Neural progenitor cell (in vitro differentiated cells): ENCODE measurements at places on chromosomes 12 and 14.

DNA sequence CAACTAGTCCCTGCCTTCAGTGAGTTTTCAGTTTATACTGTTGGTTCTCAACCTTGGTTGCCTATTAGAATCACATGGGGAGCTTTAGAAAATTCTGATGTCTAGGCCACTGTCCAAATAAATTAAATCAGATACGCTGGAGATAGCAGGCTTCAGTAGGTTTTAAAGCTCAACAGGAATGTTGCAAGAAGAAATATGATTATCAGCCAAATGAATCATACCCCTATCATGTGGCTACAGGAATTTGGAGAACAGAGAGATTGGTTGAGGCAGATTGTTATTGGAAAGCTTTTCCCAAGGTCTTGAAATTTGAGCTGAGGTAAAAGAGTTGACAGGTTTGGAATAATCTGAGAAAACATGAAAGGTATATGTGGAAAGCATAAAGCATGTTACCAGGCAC lies 125.3 kb downstream of the WIF1 start:
- no peak for DNase-seq

DNA sequence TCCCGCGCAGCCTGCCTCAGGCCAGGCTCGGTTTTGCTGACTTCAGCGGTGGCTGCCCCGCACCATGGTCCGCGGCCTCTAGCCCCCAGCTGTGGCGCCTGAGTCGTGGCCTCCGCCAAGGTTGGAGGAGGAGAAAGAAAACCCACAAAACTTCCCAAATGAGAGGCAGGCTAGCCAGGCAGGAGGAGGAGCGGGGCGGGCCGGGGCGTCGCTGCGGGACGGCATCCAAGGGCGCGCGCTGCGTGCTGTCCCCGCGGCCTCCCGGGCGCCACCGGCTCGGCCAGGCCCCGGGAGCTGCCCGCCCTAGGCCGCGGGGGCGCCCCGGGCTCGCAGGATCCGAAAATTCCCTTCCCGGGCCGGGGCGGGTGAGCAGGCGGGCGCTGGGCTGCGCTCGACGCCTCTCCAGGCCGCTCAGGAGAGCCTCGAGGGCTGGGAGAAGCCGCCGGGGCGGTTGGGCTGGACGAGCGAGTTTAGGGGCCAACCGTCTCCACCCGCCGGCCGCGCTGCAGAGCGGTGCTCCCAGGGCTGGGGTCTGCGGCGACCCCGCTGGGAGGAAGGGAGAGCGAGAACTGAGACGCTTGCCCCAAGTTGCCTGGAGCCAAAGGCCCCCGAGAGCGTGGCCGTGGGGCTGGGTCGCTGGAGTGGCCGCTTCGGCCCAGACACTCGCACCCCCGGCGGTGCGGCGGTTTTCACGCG lies at the start of gene EFS:
Gene EFS (minus strand): TSS at position 137 of the 696 bp plus-strand sequence. CDS start 147 bp downstream, outside the sequence.
- DNase-seq: peak; percentile 68

GRCh38 chr12:81274637-81275529 lies 197.0 kb downstream of the ACSS3 start:
- no peak for DNase-seq

GRCh38 chr12:126667339-126667738 lies 1599.6 kb upstream of the TMEM132C start:
- DNase-seq: no peak

GRCh38 chr12:118959985-118960560 lies 21.3 kb upstream of the SRRM4 start:
- no peak for DNase-seq

DNA sequence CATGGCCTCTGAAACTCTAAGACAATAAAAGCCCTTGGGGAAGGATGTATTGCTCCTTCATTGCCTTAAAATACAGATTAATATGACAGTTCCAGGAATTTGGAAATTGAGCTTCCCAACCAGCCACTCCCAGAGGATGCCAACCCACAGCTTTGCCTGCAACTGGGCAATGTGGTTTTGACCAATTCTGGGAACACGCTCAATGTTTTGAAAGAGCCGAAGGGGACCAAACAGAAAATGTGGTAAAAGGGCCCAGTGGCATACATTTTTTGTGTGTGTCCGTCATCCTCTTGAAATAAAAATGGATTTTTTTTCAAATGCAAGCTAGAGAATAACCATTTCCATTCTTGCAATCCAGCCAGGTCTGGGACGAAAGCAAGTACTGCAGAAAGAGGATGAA lies 88.3 kb upstream of the PLEKHG7 start:
- DNase-seq: no peak

DNA sequence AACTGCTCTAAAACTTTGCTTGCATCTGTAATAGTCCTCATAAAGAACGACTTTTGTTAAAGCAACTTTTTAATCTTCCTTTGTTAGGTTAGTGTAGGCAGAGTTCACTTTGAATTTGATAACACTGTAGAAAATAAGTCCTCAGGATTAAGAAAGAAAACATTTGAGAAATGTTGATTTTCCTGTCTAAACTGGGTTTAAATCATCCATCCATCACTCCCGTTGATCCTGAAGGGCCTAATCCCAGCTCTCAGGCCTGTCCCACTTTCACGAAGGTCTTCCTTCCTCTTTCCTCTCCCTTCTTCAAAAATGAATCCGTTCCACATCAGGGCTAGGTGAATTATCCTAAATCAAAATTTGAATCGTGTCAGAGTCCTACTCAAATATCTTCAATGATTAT lies 36.9 kb downstream of the SLC2A14 start:
- DNase-seq: no peak

DNA sequence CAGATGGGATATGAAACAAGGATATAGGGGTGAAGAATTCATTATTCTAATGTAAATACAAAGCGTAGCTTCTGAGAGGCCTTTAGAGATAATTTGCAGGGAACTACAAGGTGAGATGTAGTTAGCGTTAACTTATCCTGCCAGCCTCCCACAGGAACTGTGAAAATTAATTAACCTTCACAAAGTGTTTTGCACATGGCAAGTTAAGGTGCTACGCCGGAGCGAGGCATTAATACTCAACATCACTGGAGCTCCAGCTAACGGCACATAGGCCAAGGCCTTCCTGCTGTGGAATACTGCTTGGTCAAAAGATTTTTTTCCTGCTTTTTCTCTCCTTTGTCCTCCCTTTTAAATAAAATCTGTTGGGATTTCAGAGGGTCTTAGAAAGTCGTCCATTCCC lies 86.5 kb downstream of the CRACR2A start:
- DNase-seq: no peak

- DNase-seq: no peak
These were observed 29.6 kb downstream of the PRDM4 start for GRCh38 chr12:107731366-107731765.

- no peak for DNase-seq
These were observed 160.6 kb upstream of the HMGA2 start for GRCh38 chr12:65663648-65664047.

- no peak for DNase-seq
These were observed 989 bp upstream of the DRAM1 start for GRCh38 chr12:101876322-101876860.

GRCh38 chr12:67220065-67220464 lies 49.1 kb upstream of the CAND1 start:
- peak; percentile 32 for DNase-seq

- DNase-seq: no peak
These were observed 1.7 kb downstream of the RECQL start for GRCh38 chr12:21499765-21500164.

GRCh38 chr12:7581625-7582024 lies 78.0 kb upstream of the CD163 start:
- DNase-seq: no peak

DNA sequence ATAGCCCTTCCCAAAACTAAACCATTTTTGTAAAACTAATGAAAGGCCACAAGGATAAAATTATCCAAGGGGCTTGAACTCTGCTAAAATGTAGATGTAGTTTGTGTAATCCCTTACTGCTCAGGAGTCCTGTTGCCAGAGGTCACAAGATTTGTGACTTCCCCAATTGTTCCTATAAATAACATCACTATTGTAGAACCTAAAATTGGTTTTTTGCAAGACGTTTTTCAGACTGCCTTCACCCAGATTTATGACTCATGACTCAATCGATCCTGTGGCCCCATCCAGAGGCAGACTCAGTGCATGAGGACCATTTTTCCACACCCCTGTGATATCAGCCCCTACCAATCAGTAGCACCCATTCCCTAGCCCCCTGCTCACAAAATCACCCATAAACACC lies 61.5 kb upstream of the RASSF8 start:
- no peak for DNase-seq

- DNase-seq: peak; percentile 25
These were observed 128.5 kb downstream of the WIF1 start for GRCh38 chr12:64992641-64993040.

GRCh38 chr14:105010891-105011291 lies 10.0 kb downstream of the CDCA4 start:
- no peak for DNase-seq

DNA sequence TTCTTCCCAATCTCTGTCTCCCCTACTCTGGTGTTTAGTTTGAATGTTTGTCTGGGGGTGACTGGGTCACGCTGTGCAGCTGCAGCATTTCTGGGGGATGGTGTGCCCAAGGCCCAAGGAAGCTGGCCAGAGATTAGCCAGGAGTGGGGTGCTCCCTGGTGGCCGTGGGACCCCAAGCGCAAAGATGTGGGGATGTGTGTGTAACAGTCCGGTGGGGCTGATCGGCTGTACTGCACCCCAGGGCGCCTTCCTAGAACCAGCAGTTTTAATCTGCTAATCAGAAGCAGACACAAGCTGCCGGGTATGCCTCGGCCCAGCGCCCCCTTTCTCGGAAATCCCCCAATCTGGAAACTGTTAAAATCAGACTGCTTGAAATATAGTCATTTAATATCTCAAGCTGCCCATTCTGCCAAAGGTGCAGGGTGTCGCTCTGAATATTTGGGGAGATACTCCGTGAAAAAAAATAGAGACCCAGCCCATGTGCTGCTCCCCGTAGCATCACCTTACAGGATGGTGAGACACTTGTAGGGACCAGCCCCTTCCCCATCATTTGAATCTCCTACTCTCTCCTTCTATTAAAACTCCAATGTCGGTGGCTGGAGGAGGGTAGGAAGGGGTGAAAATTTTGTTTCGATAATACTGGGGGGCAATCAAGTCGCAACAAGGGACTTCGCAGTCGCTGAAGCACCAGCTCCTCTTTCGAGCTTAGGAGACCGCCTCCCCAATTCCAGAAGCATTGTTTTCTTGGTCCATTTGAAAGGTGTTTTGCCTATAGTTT lies 4.3 kb downstream of the HOXC9 start:
- DNase-seq: no peak

GRCh38 chr14:97802430-97803373 lies 1005.5 kb downstream of the VRK1 start:
- DNase-seq: no peak

DNA sequence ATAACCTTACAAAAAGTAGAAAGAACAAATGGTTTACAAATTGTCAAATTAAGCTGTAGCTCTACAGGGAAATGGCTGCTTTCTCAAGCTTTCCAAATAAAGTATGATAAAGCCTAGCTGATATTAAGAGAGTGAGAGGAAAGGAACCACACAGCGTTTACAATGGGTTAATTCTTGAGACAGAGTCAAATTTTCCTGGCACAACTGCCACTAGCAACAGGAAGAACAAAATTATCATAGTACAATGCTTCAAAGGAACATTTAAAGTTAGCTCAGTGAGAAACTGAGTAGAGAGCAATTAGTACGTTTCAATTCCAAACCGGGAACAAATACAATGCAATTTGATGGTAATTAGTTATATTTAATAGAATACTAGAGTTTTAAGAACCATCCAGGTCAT lies 116.0 kb downstream of the PPP1R12A start:
- DNase-seq: no peak

- DNase-seq: peak; percentile 77
These were observed 117.3 kb downstream of the LLPH start for GRCh38 chr12:66013224-66013623.

DNA sequence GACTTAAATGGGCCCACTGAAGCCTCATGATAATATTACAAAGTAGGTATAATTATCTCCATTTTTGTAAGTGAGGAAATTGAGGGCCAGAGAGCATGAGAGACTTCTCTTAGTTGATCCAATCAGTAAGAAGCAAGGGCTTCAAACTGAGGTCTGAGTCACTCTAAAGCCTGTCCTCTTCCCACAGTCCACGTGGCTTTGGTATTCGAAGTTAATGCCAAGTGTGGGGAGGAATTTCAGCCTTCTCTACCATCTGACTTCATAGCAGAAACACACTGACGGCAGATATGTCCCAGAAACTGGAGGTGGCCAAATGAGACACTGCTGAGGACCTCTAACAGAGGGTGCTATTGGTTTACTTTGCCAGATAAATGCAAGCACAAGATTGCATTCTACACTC lies 114.4 kb upstream of the OVCH1 start:
- no peak for DNase-seq

- peak; percentile 85 for DNase-seq
These were observed 25.5 kb upstream of the DTX1 start for GRCh38 chr12:113030875-113031525.

GRCh38 chr14:23185063-23185462 lies 1.6 kb upstream of the SLC7A8 start:
- no peak for DNase-seq

DNA sequence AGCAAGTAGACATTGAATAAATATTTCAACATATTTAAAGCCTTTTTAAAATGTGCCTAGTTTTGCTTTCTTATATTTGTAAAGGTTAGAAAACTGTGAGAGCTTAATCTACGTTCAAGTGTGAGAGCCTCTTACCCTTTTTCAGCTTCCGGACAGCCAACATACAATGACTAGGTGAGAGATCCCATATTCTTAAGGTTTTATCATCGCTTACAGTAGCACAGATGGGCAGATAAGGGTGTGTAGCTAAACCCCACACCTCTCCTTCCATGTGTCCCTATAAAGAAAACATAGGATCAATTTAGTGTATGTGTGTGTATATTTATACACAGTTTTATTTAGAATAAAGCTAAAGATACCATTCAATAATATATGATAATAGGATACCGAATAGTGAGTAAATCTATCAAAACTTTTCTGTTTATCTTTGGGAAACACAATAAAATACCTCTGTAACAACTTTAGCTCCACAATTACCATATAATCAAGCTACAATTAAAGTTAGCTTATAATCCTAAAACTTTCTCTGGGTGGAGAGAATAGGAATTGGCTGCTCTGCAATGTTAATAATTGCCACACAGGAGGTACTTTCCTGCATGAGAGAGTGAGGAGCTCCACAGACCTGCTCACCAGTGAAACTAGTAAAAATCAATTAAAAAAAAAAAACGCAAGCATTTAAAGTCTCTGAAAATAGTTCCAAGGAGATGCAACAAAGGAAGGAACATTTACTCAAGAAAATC lies 110.8 kb downstream of the EML5 start:
- DNase-seq: no peak

DNA sequence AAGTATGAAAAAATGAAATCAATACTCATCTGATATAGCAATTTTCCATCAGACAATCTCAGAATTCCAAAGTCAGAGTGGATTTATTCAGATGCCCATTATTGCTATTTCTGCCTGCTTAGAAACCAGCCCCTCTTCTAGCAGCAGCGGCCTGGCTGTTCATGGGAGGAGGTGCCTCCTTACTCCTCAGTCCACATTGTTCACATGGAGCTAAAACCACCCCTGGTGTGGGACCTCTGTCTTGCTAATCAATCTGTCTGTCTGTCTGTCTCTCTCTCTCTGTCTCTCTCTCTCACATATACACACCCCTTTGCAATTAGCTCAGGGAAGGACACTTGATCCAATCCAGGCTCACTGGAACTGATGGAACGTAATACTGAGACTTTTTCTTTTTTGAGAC lies 176.1 kb downstream of the APAF1 start:
- peak; percentile 11 for DNase-seq
